ENCODE measurements at places on chromosomes 13 and 19. TPM values are rescaled to one million over a fixed set of nuclear protein-coding genes. Genes with fewer than 3 reads are reported as not detected.

The RASGRP4 gene
- not detected for total RNA-seq

- no peak overlapping the region for H3K27ac ChIP-seq
- H3K4me1 ChIP-seq, result no peaks in the 10 kb centered on the region
- H3K36me3 ChIP-seq, result no peaks in the 10 kb centered on the region
These were observed 177.4 kb upstream of the UBL3 start for GRCh38 chr13:30027569-30028455.

The ETV2 gene
- total RNA-seq, result 2.8 TPM

DNA sequence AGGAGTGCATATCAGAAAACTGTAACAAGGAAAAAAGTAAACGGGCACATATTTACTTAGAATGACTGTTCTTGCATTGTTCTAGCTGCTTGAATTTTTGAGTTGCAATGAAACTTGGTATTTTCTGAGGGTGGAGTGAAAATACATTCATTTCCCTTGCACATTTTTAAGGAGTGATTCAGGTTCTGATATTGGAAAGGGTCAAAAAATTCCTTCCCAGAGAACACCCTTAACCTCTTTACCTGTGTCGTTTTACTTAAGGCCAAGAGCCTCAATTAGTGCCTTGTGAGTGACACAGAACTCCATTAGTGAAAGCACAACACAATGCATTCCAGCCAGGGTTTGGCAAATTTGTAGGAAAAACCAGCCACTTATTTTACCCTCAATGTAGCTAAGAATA lies 2.3 kb downstream of the ITGBL1 start:
- H3K36me3 ChIP-seq, result no peaks in the 10 kb centered on the region
- H3K4me1 ChIP-seq, result peaks cover 32% of the 10 kb centered on the region
- H3K27me3 ChIP-seq, result no peaks in the 10 kb centered on the region
- peak; percentile 27 for DNase-seq

DNA sequence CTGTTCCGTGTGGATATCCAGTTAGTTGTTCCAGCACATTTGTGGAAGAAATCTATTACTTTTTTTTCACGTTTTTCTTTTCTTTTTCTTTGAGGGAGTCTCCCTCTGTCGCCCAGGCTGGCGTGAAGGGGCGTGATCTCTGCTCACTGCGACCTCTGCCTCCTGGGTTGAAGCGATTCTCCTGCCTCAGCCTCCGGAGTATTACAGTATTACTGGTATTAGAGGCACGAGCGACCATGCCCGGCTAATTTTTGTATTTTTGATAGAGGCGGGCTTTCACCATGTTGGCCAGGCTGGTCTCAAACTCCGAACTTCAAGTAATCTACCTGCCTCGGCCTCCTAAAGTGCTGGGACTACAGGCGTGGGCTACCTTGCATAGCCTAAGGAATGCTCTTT lies 43.6 kb downstream of the ZNF611 start:
- no peaks in the 10 kb centered on the region for H3K27me3 ChIP-seq
- H3K36me3 ChIP-seq, result no peaks in the 10 kb centered on the region
- no peak for DNase-seq
- H3K27ac ChIP-seq, result peak overlapping the region; percentile 93
- H3K4me1 ChIP-seq, result peaks cover 8% of the 10 kb centered on the region

- no peak for DNase-seq
- no peaks in the 10 kb centered on the region for H3K27me3 ChIP-seq
- H3K36me3 ChIP-seq, result no peaks in the 10 kb centered on the region
- H3K27ac ChIP-seq, result no peak overlapping the region
- H3K4me3 ChIP-seq, result no peak overlapping the region
- no peaks in the 10 kb centered on the region for H3K4me1 ChIP-seq
These were observed 756.1 kb upstream of the PCDH9 start for GRCh38 chr13:67986234-67986633.

DNA sequence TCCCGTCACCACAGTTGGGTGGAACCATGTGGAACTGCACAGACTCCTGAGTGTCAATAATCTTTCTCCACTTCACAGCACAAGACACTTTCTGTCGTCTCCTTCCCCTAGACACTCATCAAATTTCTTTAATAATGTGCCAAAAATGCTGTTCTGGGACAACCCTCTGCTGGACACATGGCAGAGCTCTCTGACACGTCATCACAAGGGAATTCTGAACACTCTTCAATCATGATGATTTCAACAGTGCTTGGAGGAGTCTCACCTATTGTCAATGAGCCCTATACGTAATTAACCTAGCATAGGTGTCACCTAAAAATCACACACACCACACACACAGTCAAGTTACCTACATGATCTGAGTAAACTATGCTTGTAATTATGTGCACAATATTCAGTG lies 141.3 kb downstream of the STOML3 start:
- no peak overlapping the region for H3K4me3 ChIP-seq
- DNase-seq, result no peak
- H3K27ac ChIP-seq, result no peak overlapping the region
- no peaks in the 10 kb centered on the region for H3K36me3 ChIP-seq
- H3K27me3 ChIP-seq, result no peaks in the 10 kb centered on the region

DNA sequence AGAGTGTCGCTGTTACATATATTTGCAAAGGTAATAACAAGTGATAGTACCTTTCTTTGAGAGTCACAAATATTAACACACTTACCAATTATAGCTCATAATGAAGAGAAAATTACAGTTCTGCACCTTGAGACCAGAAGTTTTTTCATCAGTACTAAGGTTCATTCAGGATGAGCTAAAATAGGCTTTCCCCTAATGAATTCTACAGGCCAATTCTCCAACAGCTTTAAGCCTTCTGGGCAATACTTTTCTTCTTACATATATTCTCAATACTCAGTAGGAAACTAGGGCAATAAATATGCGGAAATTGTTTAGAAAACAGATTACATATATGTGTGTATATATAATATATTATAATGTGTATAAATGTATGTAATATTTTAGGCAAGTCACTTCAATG lies 2672.8 kb upstream of the PCDH20 start:
- H3K36me3 ChIP-seq, result no peaks in the 10 kb centered on the region
- no peaks in the 10 kb centered on the region for H3K4me1 ChIP-seq
- no peak for DNase-seq
- no peak overlapping the region for H3K27ac ChIP-seq
- H3K27me3 ChIP-seq, result no peaks in the 10 kb centered on the region

The ZNF17 gene
- 9.2 TPM for total RNA-seq

DNA sequence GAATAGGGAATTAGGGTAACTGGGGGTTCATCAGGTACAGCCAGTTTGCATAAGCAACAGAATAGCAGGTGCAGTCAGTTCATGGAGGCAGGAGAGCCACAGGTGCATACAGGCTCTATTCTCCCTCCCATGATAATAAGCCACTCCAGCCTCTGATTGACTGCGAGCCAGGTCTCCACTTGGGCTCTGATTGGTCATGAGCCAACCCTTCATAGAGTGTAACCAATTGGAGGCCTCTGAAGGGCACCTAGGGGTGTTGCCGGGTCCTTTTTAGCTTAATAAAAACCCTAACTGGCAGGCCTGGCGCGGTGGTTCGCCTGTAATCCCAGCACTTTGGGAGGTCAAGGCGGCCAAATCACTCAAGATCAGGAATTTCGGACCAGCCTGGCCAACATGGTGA lies 8.7 kb upstream of the CKM start:
- peaks cover 3% of the 10 kb centered on the region for H3K4me1 ChIP-seq
- H3K4me3 ChIP-seq, result no peak overlapping the region
- DNase-seq, result no peak

The KLK4 gene
- not detected for total RNA-seq

The TMC4 gene
- total RNA-seq, result 5.1 TPM

The ODAD3 gene
- total RNA-seq, result 1.9 TPM

DNA sequence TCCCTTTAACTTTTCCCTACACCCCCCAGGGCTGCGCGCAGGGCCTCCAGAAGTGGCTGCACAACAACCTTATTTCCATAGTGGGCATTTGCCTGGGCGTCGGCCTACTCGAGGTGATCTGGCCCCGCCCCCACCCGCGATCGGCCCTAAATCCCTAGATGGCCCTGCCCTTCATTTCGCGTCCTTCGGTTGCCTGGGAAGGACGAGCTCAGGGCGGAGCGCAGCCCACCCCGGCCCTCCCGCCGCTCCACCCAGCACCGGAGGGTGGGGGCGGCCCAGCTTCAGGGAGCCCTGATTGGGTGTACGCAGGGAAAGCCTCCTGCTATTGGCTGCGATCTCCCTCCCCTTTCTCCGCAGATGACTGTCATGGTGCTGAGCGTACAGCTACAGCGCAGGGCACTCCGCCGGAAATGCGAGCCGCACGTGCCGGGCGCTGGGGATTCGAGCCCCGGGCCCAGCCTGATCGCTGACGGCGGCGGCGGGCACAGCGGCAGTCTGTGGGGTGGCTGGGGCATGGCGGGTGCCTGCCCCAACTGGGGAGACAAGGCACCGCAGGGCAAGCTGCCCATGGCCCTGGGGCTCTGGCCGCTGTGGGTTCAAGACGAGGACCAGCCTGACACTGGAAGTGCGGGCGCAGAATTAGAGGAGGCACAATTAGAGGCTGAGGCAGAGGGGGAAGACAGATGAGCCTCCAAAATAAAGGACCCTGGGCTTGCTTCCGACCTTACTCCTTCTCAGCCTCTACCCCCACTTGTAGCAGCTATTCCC lies 4.3 kb downstream of the CD37 start:
- peaks cover 3% of the 10 kb centered on the region for H3K4me1 ChIP-seq
- no peak for DNase-seq
- no peaks in the 10 kb centered on the region for H3K36me3 ChIP-seq
- H3K4me3 ChIP-seq, result peak overlapping the region; percentile 33
- H3K27ac ChIP-seq, result peak overlapping the region; percentile 59

DNA sequence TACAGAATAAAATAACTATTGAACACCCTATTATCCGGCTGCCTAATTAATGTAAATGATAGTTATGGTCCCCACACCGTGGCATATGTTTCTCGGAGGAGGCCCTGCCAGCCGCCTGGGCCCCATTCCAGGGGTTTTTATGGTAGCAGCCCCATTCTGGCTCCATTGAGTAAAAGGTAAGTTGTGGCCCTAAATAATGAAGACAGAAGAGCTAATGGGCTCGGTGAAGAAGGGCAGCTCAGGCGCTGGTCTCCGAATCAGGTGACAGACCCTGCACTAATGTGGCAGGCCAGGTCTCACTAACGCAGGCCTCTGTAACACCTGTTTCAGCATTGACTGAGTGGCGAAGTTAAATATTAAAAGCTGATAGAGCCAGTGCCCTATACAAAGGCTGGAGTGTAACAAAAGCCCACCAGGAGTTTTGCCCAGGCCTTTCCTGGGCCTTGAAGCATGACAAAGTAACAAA lies 19.1 kb downstream of the POP4 start:
- no peaks in the 10 kb centered on the region for H3K27me3 ChIP-seq
- H3K4me1 ChIP-seq, result no peaks in the 10 kb centered on the region
- H3K36me3 ChIP-seq, result no peaks in the 10 kb centered on the region
- H3K27ac ChIP-seq, result no peak overlapping the region
- no peak overlapping the region for H3K4me3 ChIP-seq

GRCh38 chr13:97205982-97206381 lies 16.2 kb upstream of the MBNL2 start:
- H3K4me3 ChIP-seq, result no peak overlapping the region
- no peaks in the 10 kb centered on the region for H3K36me3 ChIP-seq
- no peaks in the 10 kb centered on the region for H3K27me3 ChIP-seq
- no peak for DNase-seq

GRCh38 chr13:84972907-84973306 lies 826.3 kb downstream of the SLITRK6 start:
- DNase-seq, result no peak
- H3K27me3 ChIP-seq, result no peaks in the 10 kb centered on the region
- H3K4me1 ChIP-seq, result no peaks in the 10 kb centered on the region
- H3K36me3 ChIP-seq, result no peaks in the 10 kb centered on the region

The C19orf85 gene
- not detected for total RNA-seq

The MIER2 gene
- total RNA-seq, result 32.1 TPM

The WASF3 gene
- total RNA-seq, result 20.2 TPM

DNA sequence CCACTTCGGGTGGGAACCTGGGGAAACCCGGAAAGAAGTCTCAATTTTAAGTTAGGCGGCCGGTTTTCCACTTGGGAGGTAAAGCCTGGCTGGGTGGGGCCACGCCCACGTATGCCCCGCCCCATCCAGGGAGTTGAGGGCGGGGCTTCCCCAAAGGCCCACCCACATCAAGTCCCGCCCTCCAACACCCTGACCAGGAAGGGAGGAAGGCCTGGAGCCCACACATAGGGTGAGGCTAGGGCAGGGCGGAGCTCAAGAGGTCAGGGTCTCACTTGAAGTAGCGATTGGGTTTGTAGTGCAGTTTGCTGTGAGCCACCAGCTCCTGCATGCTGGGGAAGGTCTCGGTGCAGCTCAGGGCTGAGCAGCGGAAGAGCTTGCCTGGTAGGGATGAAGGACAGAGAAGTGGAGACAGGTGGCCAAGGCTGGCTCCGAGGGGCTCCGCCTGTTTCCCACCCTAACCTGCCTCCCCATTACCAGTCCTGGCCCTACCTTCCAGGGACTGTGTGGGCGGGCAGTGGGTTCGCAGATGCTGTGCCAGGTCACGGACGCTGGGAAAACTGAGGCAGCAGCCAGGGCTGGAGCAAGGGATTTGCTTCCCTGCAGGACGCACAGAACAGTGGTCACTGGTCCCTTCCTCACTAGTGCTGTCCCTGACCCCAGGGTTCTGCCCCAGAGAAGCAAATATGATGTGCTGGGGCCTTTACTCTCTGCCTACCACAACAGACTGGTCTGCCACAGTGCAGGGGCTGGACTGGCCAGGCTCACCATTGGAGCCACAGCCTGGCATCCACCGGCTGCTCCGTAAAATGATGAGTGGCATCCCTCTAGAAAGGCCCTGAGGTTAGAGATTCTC lies 1.6 kb downstream of the ZNF414 start:
- no peaks in the 10 kb centered on the region for H3K36me3 ChIP-seq
- DNase-seq, result no peak
- H3K27me3 ChIP-seq, result no peaks in the 10 kb centered on the region

DNA sequence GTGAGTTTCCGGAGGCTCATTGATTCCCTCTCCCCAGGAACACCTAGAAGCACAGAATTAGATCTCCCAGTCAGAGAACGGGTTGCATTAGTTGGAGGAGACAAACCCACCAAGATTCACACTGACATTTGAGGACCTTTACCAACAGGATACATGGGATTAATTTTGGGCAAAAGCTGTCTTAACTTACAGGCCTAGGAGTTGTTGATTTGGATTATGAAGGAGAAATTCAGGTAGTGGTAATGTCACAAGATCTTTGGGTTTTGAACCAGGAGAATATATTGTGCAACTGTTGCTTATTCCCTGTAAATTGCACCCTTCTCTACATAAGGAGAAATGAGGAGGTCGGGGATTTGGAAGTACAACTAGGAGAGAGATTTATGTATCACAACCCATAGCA lies 38.0 kb downstream of the POSTN start:
- no peak for DNase-seq
- H3K27me3 ChIP-seq, result no peaks in the 10 kb centered on the region

Measured in Panc1 (cell line).